Astrocyte (in vitro differentiated cells and primary cell): ENCODE measurements at places on chromosomes 13 and 19.

DNA sequence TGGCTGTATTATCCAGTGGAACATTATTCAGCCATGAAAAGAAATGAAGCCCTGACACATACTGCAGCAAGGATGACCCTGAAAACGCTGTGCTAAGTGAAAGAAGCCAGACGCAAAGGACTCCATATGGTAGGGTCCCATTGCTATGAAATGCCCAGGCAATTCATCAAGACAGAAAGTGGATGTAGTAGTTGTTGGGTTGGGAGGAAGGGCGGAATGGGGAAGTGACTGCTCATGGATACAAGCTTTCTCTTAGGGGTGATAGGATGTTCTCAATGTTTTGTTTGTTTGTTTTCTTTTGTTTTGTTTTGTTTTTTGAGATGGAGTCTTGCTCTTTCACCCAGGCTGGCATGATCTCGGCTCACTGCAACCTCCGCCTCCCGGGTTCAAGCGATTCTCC is 11.1 kb upstream of the CEACAM16 start:
- DNase-seq = no peak

GRCh38 chr13:112775791-112776279 is 86.0 kb downstream of the ATP11A start:
- DNase-seq = no peak

DNA sequence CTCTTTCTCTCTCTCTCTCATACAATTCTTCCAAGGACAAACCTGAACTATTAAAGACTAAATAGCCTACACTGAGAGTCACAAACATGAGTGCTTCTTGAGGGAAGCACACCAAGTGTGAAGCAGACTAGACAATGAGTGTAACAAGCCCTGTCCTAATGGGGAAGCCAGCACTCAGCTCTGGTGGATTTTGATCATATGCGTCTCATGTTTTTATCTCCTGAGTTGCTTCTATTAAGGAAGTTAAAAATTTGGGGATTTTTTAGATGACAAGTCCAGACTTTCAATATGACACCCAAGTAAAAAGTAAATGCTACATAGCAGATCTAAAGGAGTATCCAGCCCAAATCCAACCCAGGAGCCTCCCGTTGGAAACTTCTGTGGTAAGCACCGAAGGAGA is 437.8 kb downstream of the RFC3 start:
- DNase-seq = no peak

DNA sequence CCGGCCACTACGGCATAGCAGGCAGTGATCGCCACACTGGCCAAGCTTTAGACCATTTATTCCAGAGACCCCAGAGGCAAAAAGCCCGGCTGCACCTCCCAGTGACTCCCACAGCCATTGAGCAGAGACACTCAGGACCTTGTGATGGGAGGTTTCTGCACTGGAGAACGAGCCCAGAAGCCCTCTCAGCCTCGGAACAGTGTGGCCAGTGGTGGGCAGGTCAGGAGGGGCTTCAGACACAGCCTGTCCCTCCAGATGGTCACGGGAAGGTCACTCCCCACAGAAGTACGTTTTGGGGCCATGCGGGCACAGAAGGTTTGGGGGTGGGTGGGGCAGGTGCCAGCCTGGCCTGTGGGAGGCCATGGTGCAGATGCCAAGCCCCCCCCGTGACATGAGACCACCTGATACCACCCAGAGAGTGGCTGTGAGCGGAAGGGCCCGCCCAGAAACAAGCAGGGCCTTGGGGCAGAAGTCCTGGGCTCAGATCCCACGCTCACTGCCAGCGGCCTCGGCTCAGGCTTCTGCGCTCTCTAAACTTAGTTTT is 599 bp upstream of the F10 start:
- DNase-seq = no peak

- DNase-seq = no peak
These were observed 8.8 kb upstream of the KLK8 start for GRCh38 chr19:51010066-51010795.

DNA sequence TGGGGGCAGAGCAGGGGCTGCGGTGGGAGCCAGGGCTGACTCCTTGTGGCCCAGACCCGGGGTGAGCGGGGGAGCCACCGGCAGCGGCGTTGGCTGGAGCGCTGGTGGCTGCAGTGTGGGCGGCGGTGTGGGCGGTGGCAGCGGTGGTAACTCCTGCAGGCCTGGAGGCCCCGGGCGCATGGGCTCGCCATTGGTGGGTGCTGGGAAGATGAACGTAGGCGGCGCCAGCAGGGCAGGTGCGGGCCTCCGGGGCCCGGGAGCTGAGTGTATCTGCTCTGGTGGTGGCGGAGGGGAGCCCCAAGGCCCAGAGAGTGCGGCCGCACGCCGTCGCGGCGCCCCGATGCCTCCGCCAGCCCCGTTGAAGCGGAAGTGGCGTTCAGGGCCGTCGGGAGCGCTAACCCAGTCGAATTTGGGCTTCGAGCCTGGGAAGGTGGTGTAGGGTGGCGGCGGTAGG is 2.0 kb downstream of the GGN start:
- DNase-seq = no peak

GRCh38 chr13:70812481-70812880 is 704.2 kb upstream of the KLHL1 start:
- peak; percentile 90 for DNase-seq

- no peak for DNase-seq
These were observed 583.1 kb downstream of the EFNB2 start for GRCh38 chr13:105952233-105952972.

GRCh38 chr13:95745289-95745688 is 68.3 kb downstream of the DNAJC3 start:
- DNase-seq = no peak

DNA sequence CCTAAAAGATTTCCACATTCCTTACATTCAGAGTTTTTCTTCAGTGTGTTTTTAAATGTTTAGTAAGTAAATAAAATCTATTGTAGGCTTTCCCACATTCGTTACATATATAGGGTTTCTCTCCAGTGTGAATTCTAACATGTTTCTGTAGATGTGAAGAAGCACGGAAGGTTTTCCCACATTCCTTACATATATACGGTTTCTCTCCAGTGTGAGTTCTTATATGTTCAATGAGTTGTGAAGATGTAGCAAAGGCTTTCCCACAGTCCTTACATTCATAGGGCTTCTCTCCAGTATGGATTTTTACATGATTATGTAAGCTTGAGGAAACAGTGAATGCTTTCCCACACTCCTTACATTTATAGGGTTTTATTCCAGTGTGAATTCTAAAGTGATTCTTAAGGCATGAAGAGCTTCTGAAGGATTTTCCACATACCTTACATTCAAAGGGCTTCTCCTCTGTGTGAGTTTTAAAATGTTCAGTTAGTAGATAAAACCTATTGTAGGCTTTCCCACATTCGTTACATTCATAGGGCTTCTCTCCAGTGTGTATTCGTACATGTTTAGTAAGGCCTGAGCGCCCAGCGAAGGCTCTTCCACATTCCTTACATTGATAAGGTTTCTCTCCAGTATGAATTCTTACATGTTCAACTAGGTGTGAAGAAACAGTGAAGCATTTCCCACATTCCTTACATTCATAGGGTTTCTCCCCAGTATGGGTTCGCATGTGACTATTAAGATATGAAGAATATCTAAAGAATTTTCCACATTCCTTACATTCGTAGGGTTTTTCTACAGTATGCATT is 18.2 kb downstream of the ZNF121 start:
- peak; percentile 26 for DNase-seq

- DNase-seq = no peak
These were observed 57.4 kb upstream of the FLT1 start for GRCh38 chr13:28552288-28552687.

DNA sequence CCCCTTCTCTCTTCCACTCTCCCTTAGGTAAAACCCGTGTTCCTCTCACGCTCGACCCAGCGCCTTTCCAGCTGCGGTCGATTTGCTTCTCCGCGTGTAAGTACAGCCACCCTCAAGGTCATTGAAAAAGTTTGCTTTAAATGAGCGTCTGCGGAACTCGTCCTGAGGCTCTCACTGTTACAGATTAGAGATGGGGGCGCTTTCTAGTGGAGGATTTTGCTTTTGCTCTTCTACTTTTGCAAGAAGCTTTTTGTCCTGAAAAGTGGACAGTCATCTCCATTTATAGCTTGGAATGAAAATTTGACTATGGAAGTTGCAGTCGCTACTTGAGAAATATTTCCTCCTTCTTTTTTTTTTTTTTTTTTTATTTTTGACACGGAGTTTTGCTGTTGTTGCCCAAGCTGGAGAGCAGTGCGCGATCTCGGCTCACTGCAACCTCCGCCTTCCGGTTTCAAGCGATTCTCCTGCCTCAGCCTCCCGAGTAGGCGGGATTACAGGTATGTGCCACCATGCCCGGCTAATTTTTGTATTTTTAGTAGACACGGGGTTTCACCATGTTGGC is 595 bp upstream of the RAB20 start:
- DNase-seq = peak; percentile 36

DNA sequence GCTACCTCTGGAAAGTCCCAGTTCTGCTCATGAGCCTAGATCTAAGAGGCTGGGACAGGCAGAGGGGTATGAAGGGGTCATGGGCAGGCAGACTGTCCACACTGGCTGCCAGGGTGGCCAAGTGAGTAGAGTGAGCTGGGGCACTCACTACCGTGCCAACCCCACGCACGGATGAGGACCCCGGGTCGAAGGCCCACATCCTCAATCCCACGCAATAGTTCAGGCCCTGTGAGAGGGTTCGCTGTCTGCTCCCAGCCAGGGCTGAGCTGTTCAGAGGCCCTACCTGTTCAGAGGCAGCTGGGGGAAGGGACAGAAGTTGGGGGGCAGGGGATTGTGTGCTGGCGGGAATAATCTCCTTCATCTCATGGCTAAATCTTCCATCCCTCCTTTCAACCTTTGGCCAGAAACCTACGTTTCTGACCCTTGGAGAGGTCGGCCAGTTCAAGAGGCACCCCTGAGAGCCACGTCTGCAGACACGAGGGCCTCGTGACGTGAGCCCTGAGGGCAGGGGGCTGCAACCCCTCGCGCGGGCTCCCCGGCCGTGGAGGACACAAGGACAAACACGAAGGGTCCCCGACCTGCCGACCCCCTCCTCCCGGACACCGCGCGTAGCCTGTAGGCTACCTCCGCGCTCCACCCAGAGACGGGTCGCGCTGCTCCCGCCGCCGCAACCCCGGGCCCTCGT is 1.0 kb upstream of the RPS5 start:
- no peak for DNase-seq

GRCh38 chr19:42202290-42202880 is 15.1 kb downstream of the DEDD2 start:
- DNase-seq = no peak

- DNase-seq = no peak
These were observed 30.0 kb upstream of the RFXAP start for GRCh38 chr13:36789061-36789460.

- no peak for DNase-seq
These were observed 39.7 kb downstream of the GJA3 start for GRCh38 chr13:20121159-20121525.

DNA sequence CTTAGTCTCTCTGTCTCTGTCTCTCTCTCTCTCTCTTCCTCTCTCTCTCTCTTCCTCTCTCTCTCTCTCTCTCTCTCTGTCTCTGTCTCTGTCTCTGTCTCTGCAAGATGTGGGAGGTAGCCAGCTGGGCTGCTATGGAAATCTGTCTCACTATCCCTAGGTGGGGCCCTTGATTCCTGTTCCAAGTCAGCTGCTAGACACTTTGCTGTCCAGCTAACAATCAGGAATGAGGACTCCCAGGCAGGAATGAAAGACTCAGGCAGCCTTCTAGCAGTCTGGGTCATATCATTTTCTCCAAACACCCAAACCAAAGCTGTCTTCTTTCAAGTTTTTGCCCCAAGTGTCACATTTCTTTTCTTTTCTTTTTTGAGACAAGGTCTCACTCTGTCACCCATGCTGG is 23.2 kb downstream of the CATSPERD start:
- no peak for DNase-seq

DNA sequence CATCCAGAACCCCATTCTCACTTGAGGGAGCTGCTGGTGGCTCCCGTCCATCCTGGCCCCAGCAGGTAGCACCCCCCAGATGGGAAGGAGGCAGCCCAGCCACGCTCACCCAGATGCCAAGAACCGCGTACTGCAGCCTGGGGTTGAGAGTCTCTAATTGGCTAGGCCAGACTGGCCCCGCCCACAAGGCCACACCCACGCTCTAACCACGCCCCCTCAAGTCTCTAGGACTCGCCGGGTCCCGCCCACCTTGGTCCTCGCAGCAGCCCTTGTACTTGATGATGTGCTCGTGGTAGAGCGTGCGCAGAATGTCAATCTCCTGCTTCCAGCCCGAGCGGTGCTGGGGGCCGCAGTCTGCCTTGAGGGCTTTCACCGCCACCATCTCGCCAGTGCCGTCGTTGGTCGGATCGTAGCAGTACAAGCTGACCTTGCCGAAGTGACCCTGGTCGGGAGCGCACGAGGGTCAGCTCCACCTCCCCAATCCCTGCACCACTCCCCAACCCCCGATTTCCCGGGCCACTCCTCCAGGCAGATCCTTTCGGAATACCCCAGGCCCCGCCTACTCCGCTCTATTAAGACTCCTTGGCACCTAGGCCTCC is 14.5 kb upstream of the ICAM3 start:
- no peak for DNase-seq

GRCh38 chr13:23740002-23740401 is 149.2 kb downstream of the MIPEP start:
- DNase-seq = no peak

DNA sequence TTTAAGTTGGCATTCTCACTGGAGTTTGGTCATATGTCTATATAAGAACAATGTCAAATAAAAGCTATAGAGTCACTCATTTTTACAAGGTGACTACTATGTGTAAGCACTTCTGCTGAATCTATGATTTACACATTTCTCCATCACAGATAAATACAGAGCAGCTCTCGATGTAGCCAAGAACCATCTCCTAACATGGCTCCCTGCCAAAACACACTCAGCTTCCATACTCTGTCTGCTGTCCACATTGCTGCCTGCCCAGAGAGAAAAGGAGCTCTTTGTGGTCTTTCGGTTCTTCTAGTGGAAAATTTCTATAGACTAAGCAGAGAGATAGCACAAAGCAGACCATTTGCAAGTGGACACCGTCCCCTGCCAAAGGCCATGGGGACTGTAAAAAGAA is 190.9 kb upstream of the KLF12 start:
- peak; percentile 77 for DNase-seq
